ENCODE measurements at places on chromosomes 1 and 21.

DNA sequence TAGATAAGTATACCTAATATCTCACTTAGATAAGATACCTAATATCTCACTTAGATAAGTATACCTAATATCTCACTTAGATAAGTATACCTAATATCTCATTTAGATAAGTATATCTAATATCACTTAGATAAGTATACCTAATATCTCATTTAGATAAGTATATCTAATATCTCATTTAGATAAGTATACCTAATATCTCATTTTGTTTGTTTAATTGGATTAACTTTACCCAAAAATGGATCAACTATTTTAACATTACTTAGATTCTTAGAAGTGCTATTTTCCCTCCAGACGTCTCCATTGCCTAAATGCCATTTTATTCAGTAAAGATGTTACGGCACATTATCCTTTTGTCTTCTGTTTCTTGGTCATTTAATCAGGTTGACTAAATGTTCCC, 346.4 kb downstream of the CHRM3 start:
- no peak for DNase-seq

GRCh38 chr1:174005032-174005431, 17.1 kb downstream of the RC3H1 start:
- DNase-seq = no peak

GRCh38 chr1:170853302-170853701, 82.0 kb upstream of the MROH9 start:
- DNase-seq = no peak

DNA sequence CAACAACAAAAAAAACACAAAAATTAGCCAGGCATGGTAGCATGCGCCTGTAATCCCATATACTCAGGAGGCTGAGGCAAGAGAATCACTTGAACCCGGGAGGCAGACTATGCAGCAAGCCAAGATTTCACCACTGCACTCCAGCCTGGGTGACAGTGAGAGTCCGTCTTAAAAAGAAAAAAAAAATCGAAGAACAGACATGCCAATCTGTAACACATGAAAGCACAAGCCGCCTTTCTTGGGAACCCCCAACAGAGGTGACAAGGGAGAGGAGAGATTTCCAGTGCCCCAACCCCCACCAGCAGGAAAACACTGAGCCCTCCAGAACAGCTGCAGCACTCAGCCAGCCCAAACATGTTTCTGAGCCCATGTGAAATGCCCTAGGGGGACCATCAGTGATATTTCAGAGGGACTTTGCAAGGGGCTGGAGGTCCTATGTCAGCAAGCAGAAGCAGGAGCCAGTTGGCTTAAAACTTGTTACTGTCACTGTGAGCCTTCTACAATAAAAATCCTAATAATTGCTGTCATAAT, 14.2 kb upstream of the EFNA1 start:
- no peak for DNase-seq

DNA sequence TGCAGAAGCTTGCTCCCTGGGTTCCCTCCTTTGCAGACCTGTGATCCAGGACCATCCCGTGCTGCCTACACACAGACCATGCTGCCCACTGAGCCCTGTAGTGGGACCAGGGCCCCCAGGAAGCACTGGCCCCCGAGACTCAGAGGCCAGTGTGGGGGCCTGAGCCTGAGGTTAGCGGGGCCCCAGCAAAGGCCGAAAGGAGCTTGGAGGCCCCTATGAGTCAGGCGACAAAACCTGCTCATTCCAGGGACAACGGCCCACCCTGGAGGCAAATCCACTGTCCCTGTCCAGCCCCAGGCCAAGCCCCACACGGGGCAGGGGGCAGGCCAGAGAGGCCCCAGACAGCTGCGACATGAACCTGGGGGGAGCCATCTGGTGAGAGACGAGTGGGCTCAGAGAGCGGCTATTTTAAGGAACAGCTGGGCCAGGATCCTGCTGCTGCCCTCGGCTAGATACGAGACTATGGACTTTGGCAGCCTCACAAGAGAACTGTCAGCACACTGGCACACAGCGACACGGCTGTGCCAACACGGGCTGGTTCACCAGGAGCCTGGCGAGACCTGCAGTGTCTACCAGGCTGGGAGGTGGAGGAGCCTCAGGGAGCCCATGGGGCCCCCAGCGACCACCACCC, 74.7 kb downstream of the ARHGEF16 start:
- DNase-seq = no peak

GRCh38 chr21:31750843-31751242, 18.9 kb upstream of the SCAF4 start:
- no peak for DNase-seq

DNA sequence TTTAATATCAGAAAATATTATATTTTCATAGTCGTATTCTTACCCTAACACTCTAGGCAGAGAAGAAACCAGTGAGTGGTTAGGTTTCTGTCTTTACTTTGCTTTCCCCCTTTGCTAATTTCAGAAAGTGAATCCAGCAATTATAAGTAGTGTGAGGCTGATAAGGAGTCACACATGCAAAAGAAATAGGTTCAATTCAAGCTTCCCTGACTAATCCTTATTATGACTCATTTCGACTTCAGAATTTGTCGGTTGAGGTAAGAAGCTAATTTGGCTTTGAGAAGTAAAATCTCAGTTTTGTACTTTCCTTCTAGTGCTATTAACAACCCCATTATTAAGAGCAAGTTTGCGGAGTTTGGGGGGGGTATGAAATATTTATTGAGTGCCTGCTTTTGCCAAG, 22.4 kb downstream of the ESRRG start:
- no peak for DNase-seq

GRCh38 chr1:25710583-25711347, 89.2 kb upstream of the SELENON start:
- no peak for DNase-seq

- DNase-seq = no peak
Measured at GRCh38 chr21:25408666-25409065, 198.6 kb downstream of the MRPL39 start.

DNA sequence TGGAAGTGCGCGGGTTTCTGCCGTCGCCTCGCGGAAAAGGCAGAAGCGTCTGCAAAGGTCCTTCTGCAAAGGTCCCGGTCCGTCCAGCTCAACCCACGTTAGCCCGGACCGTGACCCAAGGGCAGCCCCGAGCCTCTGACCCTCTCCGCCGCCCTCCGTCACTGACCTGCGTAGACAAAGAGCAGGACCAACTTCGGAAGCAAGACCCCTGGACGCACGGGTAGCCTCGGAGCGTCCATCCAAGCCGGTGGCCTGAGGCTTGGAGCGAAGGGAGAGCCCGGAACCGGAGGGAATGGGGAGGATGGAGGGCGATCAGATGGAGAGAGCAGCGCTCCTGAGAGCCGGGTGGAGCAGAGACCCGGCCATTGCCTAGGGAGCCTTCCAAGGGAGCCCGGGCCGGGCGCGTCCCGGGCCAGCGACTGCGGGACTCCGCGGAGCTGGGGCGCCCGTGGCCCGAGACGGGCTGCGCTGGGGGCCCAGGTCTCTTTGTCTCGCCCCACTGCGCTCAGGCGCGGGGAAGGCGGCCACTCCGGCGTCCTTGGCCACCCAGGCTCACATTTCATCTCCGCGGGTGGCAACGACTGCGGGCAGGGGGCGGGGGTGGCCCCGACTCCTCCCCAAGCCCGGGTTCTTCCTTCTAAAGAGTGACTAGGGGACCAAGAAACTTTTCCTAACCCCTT, at the start of gene CYYR1:
Gene CYYR1, minus strand, starts transcription at position 585 of the 680 bp plus-strand sequence. Its CDS starts 346 bp downstream, at position 239.
- DNase-seq = no peak

- DNase-seq = no peak
Measured at GRCh38 chr1:92446546-92446945, 40.2 kb downstream of the GFI1 start.

DNA sequence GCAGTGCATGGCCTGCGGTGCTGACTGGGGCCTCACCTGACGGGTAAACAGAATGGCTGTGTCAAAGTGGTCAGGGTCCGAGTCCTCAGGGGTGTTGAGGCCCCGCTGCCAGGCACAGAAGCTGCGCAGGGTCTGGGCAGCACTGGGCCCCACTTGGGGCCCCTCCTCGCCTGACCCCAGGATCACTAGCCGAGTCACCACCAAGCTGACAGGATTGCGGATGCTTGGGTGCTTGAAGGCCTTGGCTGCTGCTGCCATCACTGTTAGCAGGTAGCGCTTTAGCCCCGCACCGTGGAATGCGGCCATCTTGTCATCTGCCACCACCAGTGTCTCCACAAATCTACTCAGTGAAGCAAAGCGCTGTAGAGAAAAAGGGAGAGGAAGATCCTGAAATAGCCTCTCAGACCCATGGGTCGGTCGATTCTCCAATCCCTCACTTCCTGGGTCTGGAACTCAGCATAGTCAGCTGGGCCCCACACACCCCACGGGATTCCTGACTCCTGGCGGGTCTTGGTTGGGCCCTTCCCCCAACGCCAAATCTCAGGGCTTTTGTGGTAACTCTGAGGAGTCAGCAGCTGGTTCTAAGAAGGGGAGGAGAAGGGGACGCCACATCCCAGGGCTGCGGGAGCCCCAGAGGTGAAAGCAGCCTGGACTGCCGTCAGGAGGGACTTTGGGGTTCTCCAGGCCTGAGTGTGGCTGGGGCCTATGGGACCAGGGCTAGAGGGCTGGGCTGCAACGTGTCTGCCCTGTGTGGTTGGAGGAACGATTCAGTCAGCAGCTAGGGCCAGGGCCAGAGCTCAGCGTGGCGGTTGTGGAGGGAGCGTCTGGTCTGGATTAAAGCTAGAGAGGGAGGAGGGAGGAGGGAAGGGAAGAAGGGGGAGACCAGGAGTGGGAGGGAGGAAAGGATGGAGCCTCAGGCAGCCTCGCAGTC, 2.1 kb downstream of the ADAMTS4 start:
- no peak for DNase-seq

- DNase-seq = no peak
Measured at GRCh38 chr1:195188821-195189220, 1419.4 kb downstream of the KCNT2 start.

DNA sequence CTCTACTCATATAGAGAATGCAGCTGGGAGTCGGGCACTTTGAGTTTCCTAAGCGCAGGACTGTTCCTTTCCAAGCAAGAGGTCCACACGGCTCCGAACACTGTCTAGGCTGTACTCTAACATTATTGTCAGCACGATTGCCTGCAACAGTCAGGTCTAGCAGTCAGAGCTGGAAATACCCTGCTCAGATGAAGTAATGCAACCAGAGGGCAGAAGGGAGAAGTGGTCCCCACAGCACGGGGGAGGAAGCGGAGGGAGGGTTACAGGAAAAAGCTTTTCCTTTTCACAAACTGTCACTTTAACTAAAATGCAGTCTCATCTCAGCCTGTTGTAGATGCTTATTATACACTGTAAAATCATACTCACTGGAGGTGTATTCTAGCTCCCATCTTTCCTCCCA, 98.9 kb upstream of the SLC44A3 start:
- no peak for DNase-seq

DNA sequence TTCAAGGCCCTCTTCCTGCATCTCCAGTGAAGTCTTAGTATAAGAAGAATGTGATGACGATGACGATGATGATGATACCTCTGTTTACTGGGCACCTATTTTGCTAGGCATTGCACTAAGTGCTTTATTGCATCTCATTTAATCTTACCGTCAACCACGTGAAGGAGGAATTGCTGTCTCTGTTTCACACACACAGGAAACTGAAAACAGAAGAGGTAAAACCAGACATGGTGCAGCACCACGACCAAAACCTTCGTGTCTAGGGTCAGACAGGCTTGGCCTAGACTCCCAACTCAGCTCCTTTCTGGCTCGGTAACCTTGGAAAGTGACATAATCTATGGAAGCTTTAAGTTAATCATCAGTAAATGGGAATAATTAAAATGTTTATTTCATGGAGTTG, 20.7 kb upstream of the KCNA2 start:
- no peak for DNase-seq

- DNase-seq = no peak
Measured at GRCh38 chr1:21261551-21262292, 28.5 kb downstream of the ECE1 start.

DNA sequence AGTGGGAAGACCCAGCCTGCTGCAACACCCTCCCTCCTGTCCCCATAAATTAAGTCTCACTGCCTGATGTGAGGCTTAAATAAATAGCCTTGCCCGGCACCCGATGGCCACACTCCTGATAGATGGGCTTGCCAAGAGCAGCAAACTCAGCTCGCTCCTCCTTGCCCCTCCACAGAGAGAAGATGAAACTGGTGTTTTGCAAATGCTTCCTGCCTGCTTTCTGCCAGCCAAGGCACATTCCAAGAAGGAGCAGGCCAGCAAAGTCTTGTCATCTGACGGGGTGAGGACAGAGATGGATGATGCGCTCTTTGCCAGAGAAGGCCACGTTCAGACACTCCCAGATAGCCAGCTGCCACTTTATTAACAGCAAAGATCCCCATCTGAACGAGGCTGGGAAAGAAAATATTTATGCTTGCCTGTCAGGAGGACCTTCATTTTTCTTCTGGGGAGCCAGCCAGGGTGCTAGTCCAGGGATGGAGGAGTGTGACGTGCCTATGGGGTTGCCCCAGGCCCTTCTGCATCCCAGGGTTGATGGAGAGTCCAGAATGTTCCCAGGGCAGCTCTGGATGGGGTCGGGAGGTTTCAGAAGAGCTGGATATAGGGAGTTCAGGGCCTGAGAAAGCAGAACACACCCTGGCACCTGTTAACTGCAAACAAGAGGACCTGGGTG, 265.4 kb downstream of the FOXD2 start:
- DNase-seq = no peak

- DNase-seq = no peak
Measured at GRCh38 chr1:23561076-23561812, 1.9 kb upstream of the ID3 start.

- DNase-seq = no peak
Measured at GRCh38 chr1:53134961-53135734, 7.3 kb downstream of the SLC1A7 start.

- DNase-seq = no peak
Measured at GRCh38 chr1:3515774-3516480, 61.5 kb downstream of the ARHGEF16 start.

GRCh38 chr1:243712941-243713340, 137.1 kb downstream of the AKT3 start:
- no peak for DNase-seq

DNA sequence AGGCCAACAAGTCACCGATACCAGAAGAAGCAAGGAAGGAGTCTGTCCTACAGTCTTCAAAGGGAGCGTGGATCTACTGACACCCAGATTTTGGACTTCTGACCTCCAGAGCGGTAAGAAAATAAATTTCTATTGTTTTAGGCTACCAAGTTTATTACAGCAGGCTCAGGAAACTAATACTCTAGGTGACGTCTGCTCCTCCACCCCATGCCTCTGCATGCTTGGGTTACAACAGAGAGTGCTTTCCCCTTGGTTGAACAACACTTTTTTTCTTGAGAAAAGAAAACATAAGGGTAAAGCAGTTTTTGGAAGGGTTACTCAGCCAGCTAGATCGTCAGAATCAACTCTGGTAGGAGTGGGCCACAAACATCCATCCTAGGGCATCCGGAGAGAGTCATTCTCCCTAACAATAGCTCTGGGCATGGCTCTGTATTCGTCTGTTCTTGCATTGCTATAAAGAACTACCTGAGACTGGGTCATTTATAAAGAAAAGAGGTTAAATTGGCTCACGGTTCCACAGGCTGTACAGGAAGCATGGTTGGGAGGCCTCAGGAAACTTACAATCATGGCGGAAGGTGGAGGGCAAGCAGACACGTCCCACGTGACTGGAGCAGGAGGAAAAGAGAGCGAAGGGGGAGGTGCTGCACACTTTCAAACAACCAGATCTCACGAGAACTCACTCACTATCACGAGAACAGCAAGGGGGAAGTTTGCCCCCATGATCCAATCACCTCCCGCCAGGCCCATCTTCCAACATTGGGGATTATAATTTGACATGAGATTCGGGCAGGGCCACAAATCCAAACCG, 22.2 kb upstream of the DNAJC11 start:
- DNase-seq = no peak

All from stimulated activated CD4-positive, alpha-beta T cell treated with anti-CD3 and anti-CD28 coated beads, Interleukin-12 subunit alpha, Interleukin-12 subunit beta, amount 100 ng/mL, for 24 hours (primary cell).